Activated CD8-positive, alpha-beta memory T cell treated with anti-CD3 and anti-CD28 coated beads, Interleukin-2, amount 10 ng/mL, durations not matched to agents 7 days and 5 days (primary cell): ENCODE measurements at places on chromosomes 2 and 18. TPM values are rescaled to one million over a fixed set of nuclear protein-coding genes. Genes with fewer than 3 reads are reported as not detected.
A peak's percentile ranks its signal among the peaks of the same experiment; 100 is the strongest.

SERPINB10 gene
- total RNA-seq, result not detected

DNA sequence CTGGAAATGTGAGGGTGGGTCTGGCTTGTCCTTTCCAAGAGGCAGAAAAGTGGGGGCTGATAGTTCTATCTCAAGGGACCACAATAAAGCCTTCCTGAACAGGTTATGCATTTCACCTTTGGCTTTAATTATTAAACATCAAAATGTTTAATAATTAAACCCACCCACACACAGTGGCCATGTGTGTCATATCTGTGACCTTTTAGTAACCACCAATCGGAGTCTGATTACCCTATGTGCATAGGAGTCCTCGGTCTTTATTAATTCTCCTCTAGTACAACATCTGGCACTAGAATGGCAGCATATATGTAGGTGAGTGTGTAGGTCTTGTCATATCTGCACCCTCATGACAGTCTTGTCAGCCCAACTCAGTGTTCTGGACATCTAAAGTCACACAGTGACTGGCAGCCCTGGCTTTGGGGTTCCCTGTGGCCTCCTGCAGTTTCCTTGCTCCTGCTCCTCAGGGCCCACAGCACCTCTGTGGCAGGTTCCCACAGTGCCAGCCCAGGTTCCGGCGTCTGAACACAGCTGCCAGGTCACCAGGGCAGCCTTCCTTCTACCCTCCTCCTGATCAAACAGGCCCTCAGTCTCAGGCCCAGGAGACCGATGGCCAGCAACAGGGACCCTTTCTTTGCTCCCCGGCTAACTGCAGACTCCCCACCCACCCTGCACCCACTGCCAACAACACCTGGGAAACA is 100.9 kb downstream of the MTCL1 start:
- H3K27me3 ChIP-seq, result peaks cover 3% of the 10 kb centered on the region
- H3K36me3 ChIP-seq, result no peaks in the 10 kb centered on the region
- H3K4me3 ChIP-seq, result no peak overlapping the region
- DNase-seq, result no peak
- peaks cover 8% of the 10 kb centered on the region for H3K4me1 ChIP-seq

KCNJ3 gene
- total RNA-seq, result not detected

DNA sequence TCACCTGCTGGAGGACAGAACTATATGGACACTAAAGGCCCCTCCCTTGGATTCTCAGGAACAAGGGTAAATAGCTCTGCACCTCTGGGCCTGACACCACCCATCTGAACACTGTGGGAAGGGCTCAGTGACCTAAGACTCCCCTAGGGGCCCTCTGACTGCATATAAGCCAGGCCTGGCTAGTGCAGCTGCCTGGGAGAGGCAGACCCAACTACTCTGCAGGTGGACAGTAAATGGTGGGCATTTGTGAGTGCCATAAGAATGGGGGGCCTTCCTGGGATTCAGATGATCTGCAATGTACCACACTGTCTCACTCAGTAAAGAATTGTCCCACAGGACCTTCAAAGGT is 11.2 kb upstream of the WIPF1 start:
- no peaks in the 10 kb centered on the region for H3K27me3 ChIP-seq
- H3K36me3 ChIP-seq, result peaks cover 43% of the 10 kb centered on the region
- no peak for DNase-seq
- H3K27ac ChIP-seq, result peak overlapping the region; percentile 92
- peaks cover 89% of the 10 kb centered on the region for H3K4me1 ChIP-seq
- H3K4me3 ChIP-seq, result no peak overlapping the region

PTPRM gene
- 3.1 TPM for total RNA-seq

DNA sequence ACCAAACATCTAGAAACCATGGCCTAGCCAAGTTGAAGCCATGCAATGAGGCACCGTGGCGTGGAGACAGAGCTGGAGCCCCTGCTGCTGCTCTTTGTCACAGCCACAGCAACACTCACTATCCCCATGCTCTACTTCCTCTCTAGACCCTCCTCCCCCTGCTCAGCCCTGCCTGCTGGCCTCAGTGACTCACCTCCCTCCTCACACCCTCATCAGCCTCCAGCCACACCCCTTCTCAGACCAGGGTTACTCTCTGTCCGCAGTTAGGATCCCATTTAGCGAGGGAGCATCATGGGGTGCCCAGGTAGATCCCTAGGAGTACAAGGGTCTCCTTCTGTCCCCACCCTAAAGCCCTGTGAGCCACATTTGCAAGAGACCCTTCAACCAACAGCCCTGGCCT is 25.4 kb upstream of the SOX11 start:
- no peak for DNase-seq
- H3K27ac ChIP-seq, result no peak overlapping the region
- H3K27me3 ChIP-seq, result no peaks in the 10 kb centered on the region
- H3K36me3 ChIP-seq, result no peaks in the 10 kb centered on the region

DNA sequence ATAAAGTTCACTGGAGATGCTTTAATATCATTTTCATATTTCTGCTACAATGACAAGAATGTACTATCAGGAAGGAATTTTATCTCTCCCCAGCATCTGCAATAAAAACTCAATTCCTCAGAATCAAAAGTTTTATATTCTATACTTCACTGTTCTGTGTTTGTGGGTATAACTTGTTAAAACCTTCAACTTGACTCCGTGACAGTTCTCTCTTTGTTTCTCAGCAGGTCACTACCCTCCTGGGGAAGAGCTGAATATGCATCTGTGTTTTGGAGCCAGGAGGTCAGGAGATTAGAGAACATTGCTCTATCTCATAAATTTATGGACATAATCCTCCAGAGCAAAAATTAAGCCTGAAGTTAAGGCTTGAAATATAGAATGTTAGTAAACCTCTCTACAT is 411.4 kb downstream of the TRIB2 start:
- no peak overlapping the region for H3K27ac ChIP-seq
- H3K4me3 ChIP-seq, result no peak overlapping the region
- H3K36me3 ChIP-seq, result no peaks in the 10 kb centered on the region
- H3K27me3 ChIP-seq, result no peaks in the 10 kb centered on the region

DNA sequence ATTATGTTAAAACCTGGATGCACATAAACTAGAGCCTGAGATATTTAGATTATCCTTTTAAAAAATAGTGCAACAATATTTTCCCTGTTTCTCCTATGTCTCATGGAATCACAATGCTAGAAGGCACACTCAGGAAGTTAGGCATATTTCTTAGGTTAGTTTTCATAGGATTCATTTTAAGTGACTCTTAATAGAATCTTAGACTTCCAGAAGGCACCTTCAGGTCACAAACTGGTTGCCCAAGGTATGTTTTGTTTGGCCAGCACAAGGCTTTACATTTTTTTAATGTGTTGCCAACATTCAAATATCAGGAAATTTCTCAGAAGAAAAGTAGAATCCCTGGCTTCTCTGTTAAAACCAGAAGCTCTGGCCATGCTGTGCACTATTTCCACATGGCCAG is 129.3 kb downstream of the LNPK start:
- H3K4me1 ChIP-seq, result no peaks in the 10 kb centered on the region
- H3K27me3 ChIP-seq, result peaks cover 28% of the 10 kb centered on the region
- DNase-seq, result no peak
- no peak overlapping the region for H3K27ac ChIP-seq
